ENCODE measurements at places on chromosomes 7 and 10. TPM values are rescaled to one million over a fixed set of nuclear protein-coding genes. Genes with fewer than 3 reads are reported as not detected.

Gene DGKB
- total RNA-seq: 0.23 TPM

Gene CYP26C1
- total RNA-seq: not detected

GRCh38 chr7:69412331-69413146, 185.7 kb upstream of the AUTS2 start:
- H3K27me3 ChIP-seq: no peaks in the 10 kb centered on the region
- no peak overlapping the region for H3K4me3 ChIP-seq
- no peaks in the 10 kb centered on the region for H3K4me1 ChIP-seq
- H3K36me3 ChIP-seq: no peaks in the 10 kb centered on the region
- peak; percentile 52 for DNase-seq

- no peak overlapping the region for H3K27ac ChIP-seq
- no peaks in the 10 kb centered on the region for H3K4me1 ChIP-seq
- no peaks in the 10 kb centered on the region for H3K27me3 ChIP-seq
- no peak for DNase-seq
Observed at GRCh38 chr7:48259463-48260280, 88.4 kb downstream of the ABCA13 start.

DNA sequence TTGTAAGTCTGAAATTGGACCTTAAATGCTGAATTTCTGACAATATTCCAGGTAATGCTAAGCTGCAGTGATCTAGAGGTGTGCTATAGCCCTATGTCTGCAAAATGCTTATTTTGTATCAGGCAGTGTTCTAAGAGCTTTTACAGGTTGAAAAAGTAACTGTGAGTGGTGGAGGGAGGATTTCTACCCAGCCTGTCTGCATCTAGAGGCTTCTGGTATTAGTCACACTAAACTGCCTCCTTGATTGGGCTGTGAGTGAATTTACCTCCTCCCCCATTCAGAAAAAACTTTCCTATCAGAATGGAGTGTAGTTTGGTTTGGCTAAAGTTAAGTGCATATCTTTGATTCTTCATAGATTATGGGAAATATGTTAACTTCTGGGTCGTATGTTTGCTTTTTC, 56.8 kb downstream of the BBS9 start:
- no peaks in the 10 kb centered on the region for H3K27me3 ChIP-seq
- H3K4me3 ChIP-seq: no peak overlapping the region
- no peaks in the 10 kb centered on the region for H3K36me3 ChIP-seq
- H3K4me1 ChIP-seq: no peaks in the 10 kb centered on the region
- no peak for DNase-seq
- no peak overlapping the region for H3K27ac ChIP-seq

DNA sequence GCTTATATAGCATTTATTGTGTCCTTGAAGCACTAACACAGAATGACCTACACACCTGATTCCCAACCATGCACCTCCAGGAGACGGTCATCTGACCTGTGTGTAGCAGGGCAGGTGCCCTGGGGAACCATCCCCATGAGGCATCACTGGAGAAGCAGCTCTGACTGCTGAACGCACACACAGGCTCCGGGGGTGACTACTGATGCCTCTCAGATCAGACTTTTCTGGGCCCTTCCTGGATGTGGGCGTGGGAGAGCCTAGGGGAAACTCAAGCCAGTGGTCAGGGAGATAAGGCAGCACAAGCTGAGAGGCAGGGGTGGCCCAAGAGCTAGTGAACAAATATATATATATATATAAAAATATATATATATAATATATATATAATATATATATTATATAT, 37.6 kb downstream of the CPXM2 start:
- no peaks in the 10 kb centered on the region for H3K4me1 ChIP-seq
- H3K4me3 ChIP-seq: no peak overlapping the region
- DNase-seq: no peak
- H3K36me3 ChIP-seq: no peaks in the 10 kb centered on the region
- peaks cover 24% of the 10 kb centered on the region for H3K27me3 ChIP-seq
- H3K27ac ChIP-seq: no peak overlapping the region

- H3K4me1 ChIP-seq: no peaks in the 10 kb centered on the region
- H3K4me3 ChIP-seq: no peak overlapping the region
- no peaks in the 10 kb centered on the region for H3K36me3 ChIP-seq
- DNase-seq: no peak
- no peaks in the 10 kb centered on the region for H3K27me3 ChIP-seq
- H3K27ac ChIP-seq: peak overlapping the region; percentile 56
Observed at GRCh38 chr7:71272509-71273490, 140.9 kb downstream of the GALNT17 start.

DNA sequence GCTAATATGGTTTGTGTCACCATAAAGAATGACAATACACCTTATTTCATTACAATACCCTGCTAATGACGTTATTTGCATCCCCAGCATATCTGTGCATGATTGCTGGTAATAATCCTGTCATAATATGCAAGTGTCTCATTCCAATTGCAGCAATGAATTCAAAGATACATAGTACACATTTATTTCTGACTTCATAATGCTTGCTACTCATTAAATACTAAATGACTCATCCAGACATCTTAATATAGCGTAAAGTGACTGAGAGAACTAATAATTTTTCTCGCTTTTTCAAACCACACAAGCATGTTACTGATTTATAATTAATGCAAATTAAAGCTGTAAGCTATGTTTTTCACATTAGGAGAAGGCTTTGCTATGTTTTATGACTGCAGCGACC, 234.7 kb upstream of the MDFIC start:
- H3K4me3 ChIP-seq: no peak overlapping the region
- no peaks in the 10 kb centered on the region for H3K27me3 ChIP-seq
- no peak for DNase-seq

- H3K36me3 ChIP-seq: no peaks in the 10 kb centered on the region
- H3K27ac ChIP-seq: no peak overlapping the region
- H3K27me3 ChIP-seq: no peaks in the 10 kb centered on the region
- no peak for DNase-seq
Observed at GRCh38 chr10:129056734-129057689, 410.0 kb upstream of the MGMT start.

Data from heart right ventricle (tissue), 16 donors.